EL (cell line): ENCODE measurements at places on chromosomes 11 and 22.
A peak's percentile ranks its signal among the peaks of the same experiment; 100 is the strongest.

- DNase-seq, result no peak
Observed at GRCh38 chr11:42528471-42528870, 783.3 kb upstream of the API5 start.

DNA sequence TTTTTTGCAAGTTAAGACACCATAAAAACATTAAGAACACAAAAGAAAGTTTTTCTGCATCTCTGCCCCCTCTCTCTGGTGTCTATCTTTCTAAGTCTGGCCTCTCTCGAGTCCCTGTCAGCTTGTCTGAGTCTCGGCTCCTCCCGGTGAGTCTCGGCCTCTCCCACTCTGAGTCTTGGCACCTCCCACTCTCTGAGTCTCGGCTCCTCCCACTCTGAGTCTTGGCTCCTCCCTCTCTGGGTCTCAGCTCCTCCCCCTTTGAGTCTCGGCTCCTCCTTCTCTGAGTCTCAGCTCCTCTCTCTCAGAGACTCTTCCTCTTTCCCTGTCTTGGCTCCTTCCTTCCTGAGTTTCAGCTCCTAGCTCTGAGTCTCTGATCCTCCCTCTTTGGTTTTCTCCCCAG is 72.5 kb upstream of the AMPD3 start:
- DNase-seq, result peak; percentile 21

DNA sequence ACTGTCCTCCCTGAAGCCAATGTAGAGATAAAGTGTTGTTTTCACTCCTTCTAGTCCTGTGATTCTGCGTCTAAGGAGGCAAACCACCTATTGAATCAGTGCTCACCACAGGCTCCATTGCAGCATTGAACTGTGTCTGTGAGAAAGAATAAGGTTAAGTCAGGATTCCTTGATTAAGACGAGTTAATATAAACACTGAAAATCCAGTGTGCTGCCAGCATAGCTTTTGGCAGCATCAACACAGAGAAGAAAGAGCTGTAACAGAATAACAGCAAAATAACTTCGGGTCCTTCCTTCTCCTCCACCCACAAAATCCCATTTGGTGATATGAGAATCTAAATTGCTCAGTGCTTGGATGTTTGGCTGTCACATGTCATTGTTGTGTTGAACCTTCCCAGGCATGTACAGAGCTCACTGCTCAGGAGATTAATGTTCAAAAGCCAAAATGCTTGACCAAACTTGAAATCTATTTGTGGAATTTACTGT is 185.2 kb upstream of the DDI1 start:
- DNase-seq, result no peak

DNA sequence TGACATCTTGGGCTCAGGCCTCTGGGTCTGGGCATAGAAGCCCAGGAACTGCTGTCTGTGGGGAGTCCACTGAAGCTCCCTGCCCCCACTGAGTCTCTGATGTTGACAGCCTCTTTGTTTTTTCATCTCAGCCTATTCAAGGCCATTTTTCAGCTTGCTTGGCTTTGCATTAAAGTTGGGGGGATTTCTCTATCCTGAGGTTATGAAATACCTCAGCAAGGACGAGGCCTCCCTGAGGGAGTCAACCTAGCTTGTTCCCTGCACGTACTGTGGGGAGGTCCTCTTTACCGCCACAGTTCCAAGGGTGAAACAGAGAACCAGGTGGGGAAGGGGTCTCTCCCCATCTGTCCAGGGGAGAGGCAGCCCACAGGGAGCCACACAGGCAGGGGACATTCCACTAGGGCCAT is 8.4 kb downstream of the KCNQ1OT1 start:
- DNase-seq, result no peak

DNA sequence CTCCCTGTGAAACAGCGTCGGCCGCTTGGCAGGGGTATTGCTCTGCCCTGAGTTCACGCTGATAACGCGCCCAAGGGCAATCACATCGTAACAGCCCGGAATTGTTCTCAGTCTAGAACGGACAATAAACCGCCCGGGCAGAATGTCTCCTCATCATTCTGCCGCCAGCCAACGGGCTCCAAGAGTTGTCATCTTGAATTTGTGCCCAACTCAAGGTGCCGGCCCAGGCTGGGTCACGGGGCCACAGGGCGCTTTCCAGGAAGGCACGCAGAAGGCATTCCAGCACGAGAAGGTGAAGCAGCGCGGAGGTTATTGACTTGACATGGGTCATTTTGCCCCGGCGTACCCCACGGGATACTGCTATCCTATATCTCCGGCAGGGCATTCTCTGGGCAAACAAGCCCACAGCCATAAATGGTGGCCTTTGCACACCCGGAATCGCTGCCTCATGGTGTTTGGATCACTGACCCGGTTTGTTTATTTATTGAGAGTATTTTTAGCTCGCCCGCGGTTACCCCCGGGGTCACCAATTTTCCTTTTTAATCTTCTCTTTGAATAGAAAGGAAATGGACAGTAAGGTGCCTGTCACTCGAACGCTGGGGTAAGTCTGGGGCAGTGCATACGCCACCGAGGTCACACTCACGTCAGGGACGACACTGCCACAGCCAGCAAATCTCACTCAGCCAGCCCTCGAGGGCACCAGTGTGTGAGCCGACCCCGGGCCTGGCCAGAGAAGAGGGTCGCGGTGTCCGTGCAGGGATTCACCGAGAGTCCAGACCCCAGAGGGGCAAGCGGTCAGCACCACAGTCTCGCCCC is 72.4 kb upstream of the FGF3 start:
- DNase-seq, result no peak

- no peak for DNase-seq
Observed at GRCh38 chr11:35141571-35141971, 2.6 kb downstream of the CD44 start.

DNA sequence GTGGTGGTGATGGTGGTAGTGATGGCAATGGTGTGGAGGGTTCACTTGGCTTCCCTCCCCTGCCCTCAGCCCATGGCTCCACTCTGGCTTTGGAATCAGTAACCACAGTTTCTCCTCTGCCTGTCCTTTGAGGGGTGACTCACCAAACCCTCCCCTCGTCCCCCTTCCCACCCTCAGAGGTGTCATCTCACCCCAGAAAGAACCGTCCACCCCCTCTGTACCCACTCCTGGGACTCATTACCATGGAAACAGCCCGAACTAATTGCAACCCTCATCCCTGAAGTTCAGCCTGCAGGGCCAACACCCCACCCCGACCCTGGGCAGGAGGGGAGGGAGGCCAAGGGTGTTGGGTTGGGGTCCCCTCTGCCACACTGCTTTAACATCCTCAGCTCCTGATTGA is 26.6 kb downstream of the PHLDB1 start:
- no peak for DNase-seq

DNA sequence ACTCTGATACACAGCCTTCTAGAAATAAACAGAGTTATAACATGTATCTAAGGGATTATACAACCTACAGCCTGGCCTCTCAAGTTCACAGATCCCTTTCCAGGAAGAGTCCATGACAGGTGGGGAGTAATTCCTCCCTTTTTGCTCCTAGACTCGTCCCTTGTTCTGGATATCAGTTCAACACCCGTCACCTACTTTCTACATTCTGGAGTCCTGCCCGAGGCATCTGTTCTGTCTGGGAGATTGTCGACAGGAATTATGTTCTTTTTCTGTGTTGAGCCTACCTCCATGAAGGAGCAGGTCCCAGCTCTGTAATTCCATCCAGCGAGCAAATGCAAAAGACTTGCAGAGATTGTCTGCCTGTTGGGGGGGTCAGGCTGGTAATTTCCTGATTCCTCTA is 224.6 kb upstream of the NTM start:
- DNase-seq, result no peak

DNA sequence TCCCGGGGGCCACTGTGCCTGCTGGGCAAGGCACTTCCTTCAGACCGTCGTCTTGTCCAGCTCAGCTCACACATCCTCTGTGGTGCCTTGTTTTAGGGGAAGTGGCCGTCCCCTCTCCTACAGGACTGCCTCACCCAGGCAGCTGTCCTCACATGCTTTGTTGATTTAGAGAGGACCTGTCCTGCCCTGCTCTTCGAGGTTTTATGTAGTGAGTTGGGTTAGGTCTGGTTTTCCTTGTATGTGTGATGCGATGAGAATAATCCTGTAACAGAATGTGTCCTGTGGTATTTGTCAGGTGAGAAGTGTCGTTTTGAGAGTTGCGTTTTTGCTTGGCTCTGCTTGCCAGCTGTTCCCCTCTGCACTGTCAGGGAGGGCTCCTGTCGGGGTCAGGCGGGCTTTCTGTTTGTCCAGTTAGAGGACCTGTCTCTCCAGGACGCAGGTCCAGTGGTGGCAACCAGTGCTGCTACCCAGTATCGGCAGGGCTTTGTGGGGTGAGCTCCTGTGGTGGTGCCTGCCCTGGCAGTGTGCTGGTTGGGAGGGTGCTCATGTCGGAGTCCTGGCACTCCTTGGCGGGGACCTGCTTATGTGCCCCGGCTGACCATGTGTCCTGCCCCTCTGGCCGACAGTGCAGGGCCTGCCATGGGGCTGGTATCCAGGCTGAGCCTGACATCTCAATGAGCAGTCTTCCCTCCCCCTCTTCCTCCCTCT is 41.3 kb downstream of the MUC6 start:
- no peak for DNase-seq

DNA sequence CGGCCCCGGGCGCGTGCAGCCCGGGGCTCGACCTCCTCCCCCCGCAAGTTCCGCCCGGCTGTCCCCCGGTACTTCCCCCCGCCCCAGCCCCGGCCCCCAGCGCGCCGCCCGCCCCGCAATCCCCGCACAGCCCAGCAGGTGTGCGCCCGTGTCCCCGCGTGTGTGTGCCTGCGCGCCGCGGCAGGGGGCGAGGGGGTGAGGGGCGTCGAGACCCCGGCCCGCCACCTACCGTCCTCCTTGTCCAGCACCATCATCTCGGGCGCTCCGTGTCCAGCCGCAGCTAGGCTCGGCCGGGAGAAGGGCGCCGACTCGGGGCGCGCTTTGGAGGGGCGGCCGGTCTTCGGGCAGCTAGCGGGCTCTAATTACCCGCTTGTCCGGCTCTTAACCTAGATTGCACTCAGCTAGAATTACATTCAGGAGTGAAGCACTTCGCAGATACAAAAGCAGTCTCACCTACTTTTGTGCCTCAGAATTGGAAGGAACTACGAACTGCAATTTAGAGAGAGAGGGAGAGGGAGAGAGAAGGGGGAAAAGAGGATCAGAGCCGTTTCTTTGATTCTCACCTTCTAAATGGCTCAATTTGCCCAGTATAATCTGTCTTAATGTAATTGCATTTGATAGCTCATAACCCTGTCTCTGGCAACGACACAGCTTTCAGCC is 439 bp downstream of the LMO1 start:
- DNase-seq, result peak; percentile 19

GRCh38 chr11:78209478-78209877 is 20.8 kb downstream of the USP35 start:
- no peak for DNase-seq

- no peak for DNase-seq
Observed at GRCh38 chr11:33874433-33874832, 17.4 kb downstream of the LMO2 start.

GRCh38 chr11:30377347-30377746 is 54.4 kb downstream of the ARL14EP start:
- no peak for DNase-seq

DNA sequence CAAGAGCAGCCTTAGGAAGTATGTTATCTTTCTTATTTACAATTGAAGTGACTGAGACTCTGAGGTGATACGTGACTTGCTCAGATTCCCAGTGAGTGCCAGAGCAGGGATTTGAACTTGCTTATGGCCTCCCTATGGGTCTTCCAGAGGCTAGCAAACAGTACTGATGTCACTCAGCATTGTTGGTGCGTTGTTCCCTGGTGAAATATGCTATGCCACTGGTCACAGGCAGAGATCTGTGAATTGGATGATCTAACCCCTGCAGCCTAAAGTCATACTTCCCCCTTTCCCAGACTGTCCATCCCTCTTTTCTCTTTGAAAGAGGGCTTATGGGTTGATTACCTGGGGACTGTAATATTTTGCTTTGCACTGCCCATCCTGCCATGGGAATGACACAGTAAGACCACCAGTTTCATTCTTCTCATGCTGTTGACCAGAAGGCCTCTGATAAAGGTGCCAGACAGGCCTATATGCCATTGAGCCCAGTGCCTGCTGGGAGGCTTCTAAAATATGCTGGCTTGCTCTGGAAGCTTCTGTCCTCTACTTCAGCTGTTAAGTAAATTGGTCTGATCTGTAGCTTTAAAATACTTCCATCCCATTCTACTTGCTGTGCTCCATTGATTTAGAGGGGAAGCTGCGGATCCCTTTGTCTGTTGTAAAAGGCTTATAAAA is 152.2 kb upstream of the E2F8 start:
- no peak for DNase-seq

DNA sequence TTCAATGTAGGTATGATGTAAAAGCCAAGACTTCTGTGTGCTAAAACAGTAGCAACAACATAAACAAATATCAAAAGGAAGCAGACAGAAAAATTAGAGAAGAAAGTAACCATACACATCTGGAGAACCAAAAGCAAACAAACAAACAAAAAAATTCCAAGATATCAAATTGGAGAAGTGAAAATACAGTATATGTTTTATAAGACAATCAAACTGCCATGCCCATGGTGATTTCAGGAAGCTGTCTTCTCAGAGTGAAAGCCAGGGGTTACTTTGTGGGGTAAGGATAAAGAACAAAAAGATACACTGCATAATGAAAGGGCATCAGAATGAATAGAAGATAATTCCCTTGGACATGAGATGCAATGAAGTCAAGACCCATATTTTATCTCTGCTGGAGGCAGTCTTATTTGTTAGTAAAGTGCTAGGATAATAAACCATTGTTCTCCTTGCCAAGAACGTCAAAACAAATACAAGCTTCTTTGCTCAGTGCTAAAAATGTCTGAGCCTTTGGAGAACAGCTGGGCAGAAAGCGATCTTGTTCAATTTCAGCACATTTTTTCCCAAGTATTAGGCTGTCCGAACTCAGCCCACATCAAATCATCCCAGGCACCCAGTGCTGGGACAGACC is 38.1 kb upstream of the LDLRAD3 start:
- DNase-seq, result no peak

DNA sequence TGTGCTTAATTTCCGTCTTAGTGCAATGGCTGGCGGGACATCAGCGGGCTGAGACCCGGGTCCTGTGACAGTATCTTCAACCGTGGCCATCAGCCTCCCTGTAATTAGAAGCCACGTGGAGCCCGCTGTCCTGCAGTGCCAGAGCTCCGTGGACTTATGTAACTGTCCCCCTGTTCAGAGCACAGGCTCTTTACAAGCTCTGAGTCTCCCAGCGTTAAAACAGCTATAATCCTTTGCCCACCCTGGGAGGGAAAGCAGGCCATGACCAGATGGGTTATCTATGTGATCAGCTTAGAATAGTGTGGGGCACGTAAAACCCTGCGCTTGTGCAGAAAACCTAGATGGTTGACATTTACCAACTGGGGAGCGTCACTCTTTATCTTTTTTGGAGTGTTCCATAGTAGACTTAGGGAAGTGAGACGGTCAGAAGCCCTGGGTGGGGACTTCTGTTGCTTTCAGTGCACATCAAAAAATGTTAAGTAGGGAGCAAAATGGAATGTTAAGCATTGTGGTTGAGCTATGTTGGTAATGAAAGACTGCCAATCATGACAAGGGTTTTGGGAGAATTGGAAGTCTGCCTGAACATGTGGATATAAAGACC is 103.5 kb upstream of the CADM1 start:
- no peak for DNase-seq
